ENCODE measurements at places on chromosomes 2 and 18.

DNA sequence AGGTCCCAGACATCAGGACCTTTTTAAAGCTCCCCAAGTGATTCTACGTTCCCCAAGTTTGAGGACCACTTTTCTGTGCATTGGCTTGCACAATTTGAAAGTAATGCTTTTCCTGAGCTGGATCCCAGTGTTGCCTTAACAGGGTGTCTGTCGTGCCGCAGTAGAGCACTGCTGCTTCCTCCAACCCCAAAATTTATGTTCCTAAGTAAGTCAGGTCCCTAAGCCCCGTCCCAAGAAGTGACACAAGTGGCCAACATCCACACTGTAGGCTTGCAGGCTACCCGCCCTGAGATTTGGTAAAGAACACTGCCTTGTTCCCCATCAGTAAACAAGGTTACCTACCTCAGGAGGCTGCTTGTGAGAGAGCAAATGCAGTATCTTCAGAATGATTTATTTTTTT lies 2.0 kb downstream of the SFT2D3 start:
- no peak for DNase-seq

GRCh38 chr2:99662761-99663341 lies 173.0 kb upstream of the REV1 start:
- peak; percentile 16 for DNase-seq

GRCh38 chr2:206996556-206997065 lies 57.3 kb downstream of the CPO start:
- no peak for DNase-seq

GRCh38 chr2:237964578-237965404 lies 2.0 kb upstream of the UBE2F start:
- DNase-seq: no peak

DNA sequence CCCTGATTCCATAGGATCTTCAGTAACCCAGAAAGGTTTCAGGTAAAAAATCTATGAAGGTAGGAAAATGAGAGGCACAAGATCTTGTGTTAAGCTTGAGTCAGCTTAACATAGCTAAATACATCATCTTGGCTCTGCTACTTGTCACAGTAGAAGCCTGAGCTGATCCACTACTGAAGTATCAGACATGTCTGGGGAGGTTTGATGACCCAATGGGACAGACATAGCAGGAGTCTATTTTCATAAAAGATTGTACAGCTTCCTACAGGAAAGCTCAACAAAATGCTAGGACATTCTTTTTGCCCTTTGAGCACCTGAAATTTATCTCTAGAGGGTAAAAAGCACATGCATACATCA lies 84.3 kb upstream of the FSHR start:
- DNase-seq: no peak

- DNase-seq: no peak
Observed at GRCh38 chr2:168107322-168107721, 140.1 kb downstream of the STK39 start.
